ENCODE measurements at places on chromosomes 12 and 14.

DNA sequence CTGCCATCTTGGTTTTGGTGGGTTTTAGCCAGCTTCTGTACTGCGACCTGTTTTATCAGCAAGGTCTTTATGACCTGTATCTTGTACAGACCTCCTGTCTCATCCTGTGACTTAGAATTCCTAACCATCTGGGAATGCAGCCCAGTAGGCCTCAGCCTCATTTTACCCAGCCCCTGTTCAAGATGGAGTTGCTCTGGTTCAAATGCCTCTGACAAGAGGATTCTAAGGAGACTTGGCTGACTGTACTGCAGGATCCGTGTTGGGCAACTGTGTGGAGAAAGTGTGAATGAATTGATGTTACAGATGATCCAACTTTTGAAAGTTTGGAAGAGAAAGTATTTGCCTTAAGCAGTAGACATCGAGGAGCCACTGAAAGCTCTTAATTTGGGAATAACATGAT, 91.0 kb downstream of the TTLL5 start:
- DNase-seq: no peak

DNA sequence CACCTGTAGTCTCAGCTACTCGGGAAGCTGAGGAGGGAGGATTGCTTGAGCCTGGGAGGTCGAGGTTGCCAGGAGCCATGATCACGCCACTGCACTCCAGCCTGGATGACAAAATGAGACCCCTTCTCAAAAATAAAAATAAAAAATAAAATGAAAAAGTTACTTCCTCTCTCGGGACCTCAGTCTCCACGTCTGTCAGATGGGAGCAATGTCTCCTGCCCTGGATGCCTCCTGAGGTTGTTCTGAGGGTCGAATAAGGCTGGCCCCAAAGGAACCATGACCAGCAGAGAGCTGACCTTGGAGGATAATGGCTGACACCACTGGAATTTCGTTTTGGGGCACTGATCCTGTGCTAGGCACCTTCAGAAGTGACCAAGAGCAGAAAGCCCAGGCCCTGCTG, 13.6 kb upstream of the RCOR1 start:
- no peak for DNase-seq

GRCh38 chr12:100567945-100568344, 5.5 kb upstream of the GAS2L3 start:
- no peak for DNase-seq

DNA sequence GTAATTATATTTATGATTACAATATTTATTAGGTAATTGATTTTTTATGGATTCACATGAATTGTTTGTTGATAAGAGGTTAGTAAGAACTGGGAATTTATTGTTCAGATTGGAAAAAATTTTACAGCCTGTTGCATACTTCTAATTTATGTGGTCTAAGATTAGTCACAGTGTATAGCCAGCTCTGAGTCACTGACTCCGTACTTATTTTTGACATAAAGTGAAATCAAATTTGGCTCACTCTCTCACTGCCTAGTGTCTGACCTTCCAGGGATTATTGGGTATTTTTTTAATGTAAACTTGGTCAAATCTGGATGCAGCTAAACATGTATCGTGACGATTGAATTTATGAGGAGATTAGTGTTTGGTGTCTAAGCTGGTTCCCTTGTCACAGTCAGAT, 109.3 kb downstream of the PTPRQ start:
- DNase-seq: peak; percentile 61

GRCh38 chr14:32329690-32330285, 690 bp downstream of the AKAP6 start:
- no peak for DNase-seq

GRCh38 chr12:10067942-10068341, 30.8 kb downstream of the CLEC1A start:
- DNase-seq: no peak

DNA sequence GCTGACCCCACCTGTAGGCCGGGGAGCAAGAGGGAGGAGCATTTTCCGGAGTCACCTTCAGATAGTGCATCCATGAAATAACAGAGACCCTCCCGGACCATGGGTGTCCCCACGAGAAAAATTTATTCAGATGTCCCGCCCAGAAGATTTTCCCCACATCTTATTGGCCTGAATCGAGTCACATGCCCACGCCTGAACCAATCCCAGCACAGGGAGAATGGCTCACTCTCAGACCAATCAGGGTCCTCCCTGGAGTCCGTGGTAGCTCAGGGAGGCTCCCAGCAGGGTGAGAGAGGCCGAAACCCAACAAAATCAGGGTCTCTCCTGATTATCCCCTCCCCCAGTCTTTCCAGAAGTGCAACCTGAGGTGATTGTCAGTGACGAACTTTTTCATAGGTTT, 16.4 kb upstream of the NCOR2 start:
- DNase-seq: no peak

DNA sequence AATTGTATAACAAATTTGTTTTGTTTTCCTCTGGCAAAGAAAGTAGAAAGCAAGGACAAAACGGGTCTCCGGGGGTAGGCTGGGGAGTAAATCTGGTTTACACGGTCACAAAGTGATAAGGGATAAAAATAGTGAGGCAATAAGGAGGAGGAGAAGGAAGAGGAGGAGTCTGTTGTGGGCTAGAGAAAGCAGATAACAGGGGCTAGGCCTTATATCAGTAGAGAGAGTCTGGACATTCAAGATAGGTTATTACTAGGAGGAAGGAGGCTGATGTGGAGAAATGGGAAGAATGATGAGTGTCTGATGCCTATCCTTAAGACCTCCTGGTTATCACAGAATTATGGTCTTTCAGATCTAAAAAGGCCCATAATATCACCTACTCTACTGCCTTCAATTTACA, 83.2 kb upstream of the SSTR1 start:
- no peak for DNase-seq

GRCh38 chr14:105577314-105577861, 51.0 kb downstream of the TMEM121 start:
- DNase-seq: no peak

DNA sequence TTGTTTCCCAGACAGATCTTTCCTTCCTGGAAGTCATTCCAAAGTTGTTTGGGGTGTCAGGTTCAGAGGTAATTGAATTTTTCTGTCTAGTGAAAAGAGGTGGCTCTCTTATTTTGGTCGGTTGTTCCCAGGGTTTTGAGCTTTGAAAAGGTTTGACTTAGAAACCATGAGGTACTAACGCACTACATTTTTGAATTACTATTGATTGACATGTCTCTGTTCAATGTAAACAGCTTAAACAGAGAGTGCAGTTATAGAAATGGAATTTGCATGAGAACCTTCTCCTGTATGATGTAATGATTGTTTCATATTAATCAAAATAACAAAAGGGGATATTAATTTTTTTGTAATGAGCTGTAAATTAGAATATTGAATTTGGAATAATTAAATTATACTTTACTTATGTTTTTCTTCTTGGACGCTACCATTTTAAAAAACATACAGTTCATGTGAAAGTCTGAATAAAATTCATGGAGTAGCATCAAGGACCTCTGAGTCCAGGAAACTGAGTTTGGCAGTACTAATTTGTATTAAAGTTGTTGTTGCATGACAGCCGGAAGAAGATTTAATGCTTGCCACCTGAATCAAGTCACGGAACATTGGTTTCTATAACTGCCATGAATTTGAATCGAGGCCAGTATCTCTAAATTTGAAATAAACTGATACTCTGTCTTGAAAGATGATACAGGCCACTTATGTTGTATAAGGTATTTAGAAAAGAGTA, 41.7 kb downstream of the NPAS3 start:
- DNase-seq: no peak

DNA sequence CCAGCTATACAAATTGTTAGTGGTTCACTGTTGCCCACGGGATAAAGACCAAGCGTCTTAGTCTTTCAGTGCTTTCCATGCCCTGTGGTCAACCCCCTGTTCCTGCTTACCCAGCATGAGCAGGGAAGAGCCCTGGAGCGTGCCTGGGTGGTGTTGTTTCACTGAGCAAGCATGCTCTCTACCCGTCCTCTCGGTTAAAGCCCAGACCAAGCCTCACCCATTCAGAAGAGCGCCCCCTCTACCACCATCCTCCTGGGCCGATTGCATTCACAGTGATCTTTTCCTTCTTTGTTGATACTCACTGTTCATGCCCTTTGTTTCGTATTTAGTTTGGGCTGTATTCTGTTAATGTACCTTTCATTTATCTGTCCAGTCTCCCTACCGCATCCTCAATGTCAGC, 25.1 kb downstream of the DYRK4 start:
- peak; percentile 6 for DNase-seq

DNA sequence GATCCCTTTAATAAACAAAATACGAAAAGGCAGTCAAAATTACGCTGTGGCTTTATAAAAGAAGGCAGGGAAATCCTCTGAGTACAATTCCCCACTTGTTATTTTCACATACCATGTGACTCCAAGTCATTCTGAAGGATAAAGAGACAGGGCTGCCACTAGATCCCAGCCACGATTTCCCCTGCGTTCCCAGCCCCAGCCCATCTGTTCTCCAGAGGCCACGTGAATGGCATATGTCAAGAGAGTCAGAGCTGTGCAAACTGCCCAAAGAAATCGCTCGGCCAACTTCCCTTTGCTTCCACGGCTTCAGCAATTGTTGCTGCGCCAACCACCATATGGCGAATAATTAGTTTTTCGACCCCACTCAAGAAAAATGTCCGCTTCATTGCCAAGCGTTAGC, 161.3 kb downstream of the C12orf42 start:
- DNase-seq: no peak

- no peak for DNase-seq
These were observed 52.4 kb downstream of the NTN4 start for GRCh38 chr12:95738024-95738611.

- no peak for DNase-seq
These were observed 208.2 kb upstream of the TMTC1 start for GRCh38 chr12:29991924-29992323.

DNA sequence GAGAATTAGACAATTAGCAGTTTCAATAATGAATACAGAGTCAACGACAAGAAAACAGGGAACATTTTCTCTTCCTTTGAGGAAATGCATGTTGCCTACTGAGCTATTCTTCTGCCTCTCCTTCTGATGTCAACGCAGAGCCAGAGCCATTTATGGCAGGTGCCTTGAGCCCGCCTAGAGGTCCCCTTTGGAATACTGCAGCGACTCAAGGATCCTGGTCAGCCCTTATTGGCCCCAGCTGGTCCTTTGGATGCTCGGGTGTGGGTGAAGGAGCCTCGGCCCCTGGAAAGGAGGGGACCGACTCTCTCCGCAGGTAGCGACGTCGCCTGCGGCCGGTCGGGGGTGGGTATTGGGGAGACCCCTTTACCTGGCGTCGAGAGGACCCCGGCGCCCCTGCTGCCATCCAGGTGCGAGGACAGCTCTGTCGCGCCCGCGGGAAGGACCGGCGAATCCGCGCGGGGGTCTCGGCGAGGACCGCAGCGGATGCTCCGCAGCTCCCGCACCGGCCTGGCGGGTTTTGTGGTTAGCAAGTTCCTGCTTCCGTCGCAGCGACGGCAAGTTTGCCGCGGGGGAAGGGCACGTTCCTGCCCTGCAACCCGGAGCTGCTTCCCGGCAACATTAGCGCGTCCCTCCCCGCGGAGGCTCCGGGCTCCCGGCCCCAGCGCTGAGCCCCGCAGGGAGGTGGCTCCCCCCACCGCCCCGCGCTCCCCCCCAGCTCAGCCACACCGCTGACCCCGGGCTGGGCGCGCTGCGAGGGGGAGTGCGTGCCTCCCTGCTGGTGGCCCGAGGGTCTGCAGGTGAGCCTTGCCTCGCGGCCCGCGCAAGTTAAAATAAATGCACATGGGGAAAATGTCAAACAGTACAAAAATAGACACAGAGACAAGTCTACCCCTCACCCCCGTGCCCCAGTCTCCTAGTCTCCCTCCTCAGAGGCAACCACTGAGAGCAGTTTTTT, at the start of gene MANSC1:
MANSC1 (minus strand) TSS at position 532 of the 955 bp plus-strand sequence. CDS start 6,928 bp downstream, outside the sequence.
- DNase-seq: peak; percentile 11

GRCh38 chr14:103393676-103394626, 8.7 kb downstream of the MARK3 start:
- DNase-seq: no peak

GRCh38 chr12:80681287-80681686, 26.1 kb upstream of the MYF6 start:
- no peak for DNase-seq

DNA sequence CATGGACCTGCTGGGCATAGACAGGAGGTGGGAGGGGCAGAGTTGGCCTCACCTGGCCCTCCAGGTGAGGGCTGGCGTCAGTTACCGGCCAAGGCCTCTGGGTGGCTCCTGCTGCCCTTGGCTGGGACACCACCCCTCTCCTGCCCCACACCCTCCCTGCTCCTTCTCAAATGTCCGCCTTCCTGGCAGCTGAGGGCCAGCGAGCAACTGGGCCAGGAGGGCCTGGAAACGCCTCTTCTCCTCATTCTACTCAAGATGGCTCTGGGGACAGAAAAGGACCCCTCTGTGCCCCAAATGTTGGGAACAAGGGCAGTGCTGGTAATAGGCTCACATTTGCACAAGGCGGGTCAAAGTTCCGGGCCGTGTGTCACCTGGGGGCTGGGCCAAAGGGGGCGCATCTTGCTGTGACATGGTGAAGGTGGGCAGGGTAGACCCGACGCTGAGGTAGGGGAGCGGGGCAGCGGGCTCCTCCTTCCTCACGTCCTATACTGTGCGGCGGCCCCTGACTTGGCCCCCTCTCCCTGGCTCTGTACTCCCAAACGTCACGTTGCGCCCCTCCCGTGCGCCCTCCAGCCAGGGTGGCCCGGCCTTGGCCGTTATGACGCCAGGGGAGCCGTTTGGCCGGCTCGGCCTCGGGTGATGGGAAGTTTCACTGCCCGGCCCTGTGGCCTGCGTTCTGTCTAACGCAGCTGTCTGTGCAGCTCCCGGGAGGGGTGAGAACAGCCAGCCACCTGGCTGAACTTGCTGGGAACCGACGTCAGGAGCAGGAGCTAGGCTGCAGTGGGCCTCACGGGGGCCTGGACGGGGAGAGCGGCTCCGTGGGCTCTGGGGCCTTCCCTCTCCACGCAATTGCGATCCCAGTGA, 18.0 kb upstream of the DLK1 start:
- DNase-seq: no peak

DNA sequence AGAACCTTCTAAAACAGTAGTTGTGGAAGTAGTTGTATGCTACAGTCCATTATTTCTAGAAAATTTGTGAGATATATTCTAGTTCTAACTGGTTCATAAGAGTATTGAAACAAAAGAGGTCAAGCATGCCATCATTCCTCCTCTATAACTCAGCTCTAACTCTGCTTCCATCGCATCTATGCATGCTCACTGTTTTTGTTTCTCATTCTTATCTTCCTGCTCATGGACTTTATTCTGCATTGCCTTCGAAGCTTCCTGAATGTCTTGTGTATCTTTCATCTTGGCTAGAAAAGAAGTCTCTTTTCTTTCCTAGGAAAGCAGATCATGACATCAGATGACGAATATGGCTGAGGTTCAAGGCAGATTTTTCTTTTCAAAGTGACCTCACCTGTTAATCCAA, 402 bp downstream of the LMNTD1 start:
- DNase-seq: no peak

GRCh38 chr14:54350203-54350602, 46.6 kb upstream of the CDKN3 start:
- no peak for DNase-seq

GRCh38 chr12:117038919-117039318, 60.3 kb downstream of the TESC start:
- no peak for DNase-seq

All from Daoy (cell line).